Fibroblast of skin of left quadriceps (primary cell): ENCODE measurements at places on chromosomes 3 and 15.

DNA sequence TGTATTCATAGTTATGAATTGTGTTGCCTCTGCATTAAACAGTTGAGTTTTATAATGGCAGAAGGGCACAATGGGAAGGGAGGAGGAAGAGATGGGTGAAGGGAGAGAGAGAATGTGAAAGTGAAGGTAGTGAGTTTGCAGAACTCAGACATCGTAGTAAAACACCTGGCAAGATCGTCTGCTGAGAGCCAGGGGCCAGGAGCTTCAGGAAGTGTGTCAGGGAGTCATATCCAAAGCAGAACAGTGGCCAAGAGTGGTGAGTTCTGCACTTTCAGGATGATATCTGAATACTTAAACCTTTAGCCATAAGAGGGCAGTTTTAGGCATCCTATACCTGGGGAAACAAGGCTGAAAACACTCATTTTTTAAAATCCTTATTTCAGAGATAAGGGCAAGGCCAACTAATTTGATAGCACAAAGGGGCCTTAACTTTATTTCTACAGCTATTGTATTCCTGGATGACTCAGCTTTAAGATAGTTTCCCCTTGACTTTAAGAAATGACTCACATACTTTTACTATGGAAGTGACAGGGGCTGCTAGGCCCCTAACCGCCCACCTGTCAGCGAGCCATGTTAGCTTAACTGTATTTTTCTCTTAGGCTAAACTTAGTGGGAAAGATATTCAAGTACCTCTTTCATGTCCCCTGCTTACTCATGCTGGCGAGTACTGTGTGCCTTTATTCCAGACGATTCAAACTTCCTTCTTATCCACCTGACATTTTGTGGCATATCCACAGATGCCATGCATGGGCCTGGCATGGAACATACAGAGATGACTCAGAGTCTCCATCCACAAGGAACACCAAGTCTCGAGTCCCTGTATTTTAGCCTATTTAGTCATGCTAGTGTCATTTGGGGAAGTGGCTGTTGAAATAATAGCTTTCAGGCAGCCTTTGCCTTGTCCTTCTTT is 53.9 kb downstream of the RLBP1 start:
- no peak for DNase-seq

DNA sequence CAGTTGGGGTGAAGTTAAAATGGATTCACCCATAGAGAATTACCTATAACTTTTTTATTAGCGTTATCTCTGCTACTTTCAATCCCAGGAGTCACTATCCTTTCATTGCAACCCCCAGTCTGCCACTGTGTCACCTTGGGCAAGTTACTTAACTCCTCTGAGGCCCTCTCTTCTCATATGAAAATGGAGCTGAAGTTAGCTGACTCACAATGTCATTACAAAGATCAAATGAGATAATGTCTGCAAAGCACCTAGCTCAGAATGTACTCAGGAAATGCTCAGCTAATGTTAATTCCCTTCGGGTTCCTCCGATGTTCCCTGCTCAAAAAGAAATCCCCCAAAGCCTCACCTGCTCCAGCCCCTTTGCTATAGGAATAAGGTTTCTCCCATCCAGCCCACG is 50.0 kb downstream of the TRIM42 start:
- DNase-seq, result no peak

- DNase-seq, result no peak
These were observed 215.5 kb upstream of the LMCD1 start for GRCh38 chr3:8286086-8286485.

- DNase-seq, result no peak
These were observed 22.7 kb upstream of the NIPA2 start for GRCh38 chr15:22815766-22816165.

DNA sequence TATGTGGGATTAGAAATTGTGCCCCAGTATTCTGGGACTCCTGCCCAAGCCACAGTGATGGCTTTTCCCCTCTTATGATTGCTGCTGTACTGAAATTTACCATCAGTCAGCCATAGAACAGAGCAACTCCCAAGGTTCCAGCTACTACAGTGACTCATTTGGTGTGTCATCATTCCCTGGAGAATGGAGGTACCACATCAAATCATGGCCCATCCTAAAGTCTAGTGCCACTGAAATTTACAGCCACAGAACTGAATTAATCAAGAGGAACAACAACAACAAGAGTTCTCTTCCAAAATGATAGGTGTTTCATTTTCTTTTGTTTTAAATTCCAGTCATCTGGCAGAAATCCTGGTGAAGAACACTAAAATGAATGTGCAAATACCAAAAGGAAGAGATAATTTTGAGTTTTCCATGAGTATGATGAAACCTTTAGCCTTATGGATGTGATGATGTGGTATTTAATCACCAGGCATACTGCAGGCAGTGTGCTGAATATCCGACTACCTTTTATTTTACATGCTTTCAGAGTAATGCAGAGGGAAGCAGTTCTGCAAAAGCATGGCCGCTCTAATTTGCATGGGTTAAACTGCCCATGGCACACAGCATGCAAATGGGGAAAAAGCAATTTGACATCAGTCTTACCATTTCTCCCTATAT is 75.6 kb upstream of the SLC2A2 start:
- peak; percentile 47 for DNase-seq

DNA sequence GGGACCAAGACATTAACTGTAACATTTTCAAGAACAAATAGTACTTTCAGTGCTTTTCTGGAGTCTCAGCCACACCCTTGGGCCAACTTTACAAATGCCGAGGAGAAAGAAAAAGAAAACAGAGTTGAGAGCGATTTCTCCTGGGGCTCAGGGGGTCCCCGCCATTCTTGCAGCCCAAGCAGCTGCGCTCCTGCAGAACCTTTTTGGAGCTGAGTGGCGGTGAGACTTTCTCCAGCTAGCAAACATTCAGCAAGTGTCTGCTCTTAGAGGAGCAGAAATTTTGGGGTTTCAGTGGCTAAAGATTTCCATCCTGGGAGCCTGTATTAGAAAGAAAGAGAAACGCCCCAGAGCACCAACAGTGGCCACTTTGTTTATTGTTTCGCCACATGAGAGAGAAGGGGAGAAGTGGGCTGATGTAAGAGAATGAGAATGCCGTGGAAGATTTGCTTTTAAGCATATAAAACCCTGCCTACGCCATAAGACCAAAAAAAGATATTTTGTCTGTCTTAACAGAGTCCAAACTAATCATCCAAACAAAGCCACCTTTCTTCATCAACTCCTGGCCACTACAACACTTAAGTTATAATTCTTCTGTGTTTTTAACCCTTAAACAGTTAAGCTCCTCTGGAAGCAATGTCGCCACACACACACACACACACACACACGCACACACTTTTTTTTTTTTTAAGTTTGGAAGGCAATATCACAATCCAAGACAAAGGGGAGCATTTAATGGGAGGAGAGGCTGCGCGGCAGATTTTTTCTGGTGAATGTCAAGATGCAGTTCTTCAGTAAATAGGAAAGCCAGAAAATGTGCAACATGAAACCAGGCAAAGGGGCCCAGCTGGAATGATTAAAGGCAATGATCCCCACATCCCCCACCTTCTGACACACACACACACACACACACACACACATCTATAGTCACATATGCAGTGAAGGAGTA is 19.2 kb downstream of the EID1 start:
- peak; percentile 59 for DNase-seq

DNA sequence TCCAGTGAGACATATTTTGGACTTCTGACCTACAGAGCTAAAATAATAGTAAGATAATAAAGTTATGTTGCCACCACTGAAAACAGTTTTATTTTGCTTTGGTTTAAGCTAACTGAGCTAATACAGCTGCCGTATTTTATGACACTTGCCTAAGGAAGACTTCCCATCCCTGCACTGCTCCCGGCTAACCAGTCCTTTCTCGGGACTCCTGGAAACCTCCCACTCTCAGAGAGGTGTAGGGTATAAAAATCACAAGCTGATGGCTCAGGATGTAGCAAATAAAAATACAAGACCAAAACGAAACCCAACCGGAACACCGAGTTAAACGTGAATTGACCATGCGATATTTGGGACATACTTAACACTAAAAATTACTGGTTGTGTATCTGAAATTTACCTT is 448 bp upstream of the KBTBD12 start:
- DNase-seq, result no peak

DNA sequence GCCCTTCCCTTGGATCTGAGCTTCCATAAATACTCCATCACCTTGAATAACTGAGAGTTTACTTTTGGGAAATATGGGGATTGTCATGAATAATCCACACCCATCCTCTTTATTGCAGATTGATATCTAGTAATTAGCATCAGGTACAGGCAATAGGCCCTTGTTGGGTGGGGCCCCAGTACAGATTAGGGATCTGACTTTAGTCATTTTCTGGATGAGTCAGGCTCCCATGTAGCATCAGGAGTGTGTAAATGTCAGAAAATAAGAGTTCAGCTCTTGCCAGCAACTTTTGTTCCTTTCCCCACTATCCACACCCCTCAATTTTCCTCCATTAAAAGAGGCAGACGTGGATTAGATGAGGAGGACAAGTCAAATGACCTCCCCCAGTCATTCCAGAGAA is 17.7 kb upstream of the SNRK start:
- no peak for DNase-seq

DNA sequence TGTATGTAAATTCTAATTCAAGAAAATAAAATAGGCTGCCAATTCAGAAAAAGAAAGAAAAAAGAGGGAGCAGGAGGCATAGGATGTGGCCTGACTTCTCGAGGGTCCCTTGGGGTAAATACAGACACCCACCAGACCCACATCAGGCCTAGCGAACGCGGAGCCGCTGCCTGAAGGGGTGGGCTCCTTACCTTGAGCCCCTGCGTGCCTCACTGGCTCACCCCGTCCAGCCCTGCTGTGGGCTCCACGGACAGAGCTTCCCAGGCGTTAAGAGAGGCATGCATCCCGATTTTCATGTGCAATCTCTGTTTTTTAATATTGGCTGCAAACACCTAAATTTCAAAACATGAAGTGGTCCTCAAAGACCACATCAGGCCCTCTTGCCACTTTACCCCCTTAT is 257.8 kb downstream of the PLCL2 start:
- no peak for DNase-seq

DNA sequence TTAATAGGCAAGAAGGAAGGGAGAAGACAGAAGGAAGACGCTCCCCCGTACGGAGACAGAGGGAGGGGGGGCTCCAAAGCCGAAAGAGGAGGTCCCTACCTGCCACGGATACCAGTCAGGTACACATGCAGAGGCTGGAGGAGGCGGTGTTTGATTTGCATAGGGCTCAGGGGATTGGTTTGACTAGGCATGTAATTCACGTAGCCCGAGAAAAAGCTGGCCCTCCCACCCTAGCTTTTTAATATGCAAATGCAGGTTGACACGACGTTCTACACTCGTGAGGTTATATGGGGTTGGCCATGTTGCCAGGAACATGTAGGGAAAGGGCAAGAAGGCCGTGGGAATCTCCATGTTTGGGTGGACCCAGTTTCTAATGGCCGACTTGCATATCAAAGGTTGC is 29.8 kb downstream of the ZNF592 start:
- DNase-seq, result no peak

DNA sequence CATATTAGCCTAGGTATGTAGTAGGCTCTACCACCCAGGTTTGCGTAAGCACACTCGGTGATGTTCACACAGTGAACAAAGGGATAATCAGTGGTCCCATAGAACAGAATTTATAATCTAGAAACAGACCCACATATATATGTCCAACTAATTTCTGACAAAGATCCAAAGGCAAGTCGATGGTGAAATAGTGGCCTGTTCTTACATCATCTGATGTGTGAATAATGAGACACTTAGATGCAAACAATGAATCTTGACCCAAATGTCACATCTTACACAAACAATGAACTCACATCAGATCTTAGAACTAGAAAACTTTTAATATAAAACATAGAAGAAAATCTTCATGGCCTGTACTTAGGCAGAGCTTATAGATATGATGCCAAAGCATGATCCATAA is 17.6 kb upstream of the TM2D3 start:
- DNase-seq, result no peak

DNA sequence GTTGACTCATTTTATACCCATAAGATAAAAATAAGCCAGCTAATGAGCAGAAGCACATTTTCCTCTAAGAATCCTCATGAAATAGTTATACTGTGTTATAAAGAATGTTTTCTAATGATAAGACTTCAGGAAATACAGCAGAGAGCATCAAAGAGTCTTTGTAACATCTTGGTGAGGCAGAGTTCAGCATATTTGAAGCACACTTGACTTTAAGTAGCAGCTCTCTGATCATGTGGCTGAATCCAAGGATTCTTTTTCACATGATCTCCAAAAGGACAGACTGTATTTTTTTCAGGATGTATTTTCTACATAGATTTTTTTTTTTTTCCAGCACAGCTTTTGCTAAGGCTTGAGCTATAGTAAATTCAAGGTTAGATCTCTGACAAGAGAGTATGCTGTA is 195.1 kb downstream of the SI start:
- DNase-seq, result no peak

GRCh38 chr3:24763393-24763792 is 268.7 kb upstream of the THRB start:
- peak; percentile 21 for DNase-seq

DNA sequence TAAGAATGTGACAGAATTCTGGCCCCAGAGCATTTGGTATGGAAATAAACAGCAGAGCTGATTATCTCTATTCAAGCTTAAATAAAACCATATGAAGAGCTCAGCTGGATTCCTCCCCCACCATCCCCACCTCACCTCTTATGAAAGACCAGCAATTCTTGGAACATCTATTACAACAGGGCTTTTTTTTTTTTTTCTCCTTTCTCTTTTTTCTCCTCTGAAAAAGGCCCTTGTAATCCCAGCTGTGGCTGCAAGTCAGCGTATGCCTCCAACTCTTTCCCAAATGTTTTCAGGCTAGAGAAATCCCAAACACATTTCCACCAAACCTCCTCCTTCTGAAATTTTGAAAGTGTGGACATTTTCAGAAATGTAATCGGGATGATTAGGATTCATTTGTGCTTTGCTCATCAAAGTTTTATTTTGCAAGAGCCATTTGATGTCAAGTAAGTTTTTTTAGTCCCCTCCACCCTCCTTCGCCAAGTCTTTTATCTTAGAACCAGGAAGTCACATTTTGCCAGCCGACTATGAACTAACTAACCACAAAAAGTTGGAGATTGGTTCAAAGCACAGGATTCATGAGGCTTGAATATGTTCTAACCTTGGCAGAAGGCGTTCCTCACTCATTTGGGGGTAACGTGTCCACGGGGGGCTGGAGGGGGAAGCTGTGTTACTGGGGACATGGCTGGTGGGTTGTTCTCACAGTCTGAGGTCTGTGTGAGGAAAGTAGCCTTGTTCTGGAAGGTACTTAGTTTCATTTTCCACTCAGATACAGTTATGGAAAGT is 142.0 kb upstream of the PDZRN3 start:
- peak; percentile 93 for DNase-seq

GRCh38 chr3:45176912-45177311 is 30.7 kb upstream of the CDCP1 start:
- no peak for DNase-seq

GRCh38 chr3:134235577-134236076 is 15.0 kb downstream of the RYK start:
- DNase-seq, result no peak

GRCh38 chr3:96796101-96796500 is 18.3 kb upstream of the EPHA6 start:
- DNase-seq, result no peak

- DNase-seq, result no peak
These were observed 119.7 kb downstream of the SST start for GRCh38 chr3:187550446-187550845.

GRCh38 chr3:27451842-27452241 is 32.3 kb downstream of the SLC4A7 start:
- no peak for DNase-seq
